ENCODE measurements at places on chromosomes 12 and 14.

- no peak for DNase-seq
These were observed 1.9 kb upstream of the ATP5MC2 start for GRCh38 chr12:53677800-53678148.

- DNase-seq: no peak
These were observed 7.5 kb upstream of the CISTR start for GRCh38 chr12:53759261-53759660.

GRCh38 chr12:32566663-32567295, 112.3 kb upstream of the DNM1L start:
- no peak for DNase-seq

DNA sequence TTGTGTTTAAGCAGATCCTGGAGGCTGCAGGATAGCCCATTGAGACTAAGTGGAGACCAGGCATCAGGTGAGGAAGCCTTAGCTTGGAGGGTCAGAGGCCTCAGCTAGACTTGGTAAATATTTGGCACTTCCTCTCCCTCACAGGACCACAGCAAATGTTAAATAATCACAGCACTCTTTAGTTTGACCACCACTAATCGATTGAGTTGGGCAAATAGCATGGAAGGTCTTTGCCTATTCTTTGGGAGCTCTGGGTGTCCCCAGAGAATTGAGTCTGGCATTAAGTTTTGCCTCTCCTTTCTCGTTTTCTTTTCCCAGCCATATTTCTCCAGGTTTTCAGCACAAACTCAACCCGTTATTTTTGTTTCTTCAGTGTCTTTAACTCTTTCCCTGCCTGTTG, 61.4 kb downstream of the ETV6 start:
- no peak for DNase-seq
